CD8-positive, alpha-beta memory T cell (primary cell): ENCODE measurements at places on chromosomes 4 and X. TPM values are rescaled to one million over a fixed set of nuclear protein-coding genes. Genes with fewer than 3 reads are reported as not detected.

DNA sequence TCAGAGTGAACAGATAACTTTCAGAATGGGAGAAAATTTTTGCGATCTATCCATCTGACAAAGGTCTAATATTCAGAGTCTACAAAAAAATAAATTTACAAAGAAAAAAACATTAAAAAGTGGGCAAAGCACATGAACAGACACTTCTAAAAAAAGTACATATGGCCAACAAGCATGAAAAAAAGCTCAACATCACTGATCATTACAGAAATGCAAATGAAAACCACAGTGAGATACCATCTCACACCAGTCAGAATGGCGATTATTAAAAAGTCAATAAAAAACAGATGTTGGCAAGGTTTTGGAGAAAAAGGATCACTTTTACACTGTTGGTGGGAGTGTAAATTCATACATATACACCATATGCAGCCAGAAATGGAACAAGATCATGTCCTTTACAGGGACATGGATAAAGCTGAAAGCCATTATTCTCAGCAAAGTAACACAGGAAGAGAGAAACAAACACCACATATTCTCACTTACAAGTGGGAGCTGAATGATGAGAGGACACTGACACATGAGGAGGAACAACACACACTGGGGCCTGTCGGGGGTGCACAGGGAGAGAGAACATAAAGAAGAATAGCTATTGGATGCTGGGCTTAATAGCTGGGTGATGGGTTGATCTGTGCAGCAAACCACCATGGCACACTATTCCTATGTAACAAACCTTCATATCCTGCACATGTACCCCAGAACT lies 41.6 kb upstream of the ITM2A start:
- no peak for DNase-seq

DNA sequence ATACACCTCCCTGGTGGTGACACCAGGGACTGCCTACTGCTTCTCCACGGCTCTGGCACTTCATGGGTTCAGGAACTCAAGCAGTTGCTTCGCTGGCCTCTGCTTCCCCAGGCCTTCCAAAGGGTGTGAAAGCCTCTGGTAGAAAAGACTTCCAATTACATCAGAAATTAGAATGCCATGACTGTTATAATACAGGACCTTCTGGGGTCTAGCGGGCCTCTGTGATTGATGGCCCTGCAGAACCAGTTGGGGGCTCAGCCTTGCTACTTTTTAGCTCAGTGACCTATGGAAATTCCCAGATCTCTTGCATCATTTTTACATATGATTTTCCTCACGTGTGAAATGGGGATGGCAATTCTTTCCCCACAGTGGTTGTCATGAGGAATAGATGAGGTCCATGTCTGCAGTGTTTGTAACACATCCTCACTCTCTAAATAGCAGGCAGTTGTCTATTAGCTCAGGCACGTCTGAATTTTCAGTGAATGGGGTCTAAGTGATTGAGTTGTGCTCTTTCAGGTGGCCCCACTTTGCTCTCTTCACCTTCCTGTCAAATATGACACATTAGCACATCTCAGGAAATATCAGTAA lies 198.3 kb downstream of the STIM2 start:
- DNase-seq, result no peak

- DNase-seq, result no peak
Observed at GRCh38 chr4:138140879-138141278, 101.3 kb downstream of the SLC7A11 start.

DNA sequence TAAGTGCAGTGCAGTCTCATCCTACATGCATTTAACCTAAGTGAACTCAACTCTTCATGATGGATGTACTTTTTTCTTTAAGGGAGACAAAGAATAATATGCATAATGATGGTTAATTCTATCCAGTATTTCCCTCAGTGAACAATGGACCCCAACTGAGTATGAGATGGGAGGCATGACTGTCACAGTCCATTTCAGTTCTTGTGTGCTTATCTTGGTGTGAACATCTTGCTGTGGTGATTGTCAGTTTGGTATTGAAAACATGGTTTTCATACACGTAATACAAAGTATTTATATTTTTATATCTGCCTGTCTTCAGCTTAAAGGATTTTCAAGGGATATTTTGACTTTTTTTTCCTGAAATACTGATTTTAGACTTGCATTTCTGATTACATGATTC lies 72.0 kb upstream of the NDUFC1 start:
- no peak for DNase-seq

GRCh38 chrX:118480172-118480571 lies 15.4 kb upstream of the DOCK11 start:
- DNase-seq, result no peak

- no peak for DNase-seq
Observed at GRCh38 chr4:1219566-1219950, 29.4 kb downstream of the CTBP1 start.

- DNase-seq, result no peak
Observed at GRCh38 chr4:180828455-180829018, 1414.7 kb upstream of the TENM3 start.

GRCh38 chr4:89307178-89307445 lies 488 bp downstream of the GPRIN3 start:
- no peak for DNase-seq

DNA sequence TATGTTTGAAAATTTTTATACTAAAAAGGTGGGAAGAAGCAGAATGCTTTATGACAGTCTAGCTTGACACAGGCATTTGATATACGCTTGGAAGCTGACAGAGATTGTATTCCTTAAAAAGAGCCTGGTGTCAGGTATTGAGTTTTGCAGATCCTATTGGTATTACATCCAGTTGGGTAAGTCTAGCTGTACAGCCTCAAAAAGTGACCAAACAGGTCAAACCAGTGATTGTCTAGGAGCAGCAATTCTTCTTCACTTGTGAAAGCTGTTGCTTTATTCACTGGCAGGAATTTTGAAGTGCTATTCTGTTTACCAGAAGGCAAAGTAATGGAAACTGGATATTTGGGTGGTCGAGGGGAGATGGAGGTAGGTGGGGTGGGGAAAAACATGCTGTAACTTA lies 77.5 kb downstream of the UCHL1 start:
- no peak for DNase-seq

DNA sequence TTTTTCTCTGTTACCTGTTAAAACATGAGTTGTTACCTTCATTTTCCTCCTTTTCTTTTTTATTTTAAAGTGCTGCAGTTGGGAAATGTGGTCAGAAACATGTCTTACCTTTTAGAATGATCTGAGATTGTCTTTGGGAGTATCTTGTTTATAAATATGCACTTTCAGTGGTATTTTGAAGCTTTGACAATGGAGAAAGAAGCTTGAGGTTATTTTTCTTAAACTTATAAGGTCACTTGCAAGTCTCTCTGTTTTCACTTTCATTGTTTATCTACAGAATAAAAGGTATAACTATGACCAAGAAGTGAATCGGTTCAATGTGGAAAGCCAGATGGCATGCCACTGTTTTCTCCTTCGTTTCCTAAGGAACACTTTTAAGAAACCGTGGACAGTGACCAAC lies 167.5 kb upstream of the SLC7A11 start:
- no peak for DNase-seq

- no peak for DNase-seq
Observed at GRCh38 chr4:182671231-182671630, 246.0 kb downstream of the DCTD start.

The TBX22 gene
- total RNA-seq, result not detected

The CXCL1 gene
- total RNA-seq, result not detected

The HPGD gene
- 1.4 TPM for total RNA-seq
